ENCODE measurements at places on chromosomes 5 and 9. TPM values are rescaled to one million over a fixed set of nuclear protein-coding genes. Genes with fewer than 3 reads are reported as not detected.

Gene MSMP
- total RNA-seq = not detected

Gene SEC61B
- total RNA-seq = 39.8 TPM

Gene MEIKIN
- total RNA-seq = not detected

Gene HTR4
- total RNA-seq = 0.99 TPM

Gene UBTD2
- 7.6 TPM for total RNA-seq

Gene AJM1
- total RNA-seq = 7.7 TPM

Gene HAVCR2
- total RNA-seq = 3.1 TPM

Gene FGF1
- 59.9 TPM for total RNA-seq

Gene FKTN
- 9.7 TPM for total RNA-seq

Gene TMEM232
- total RNA-seq = 3.6 TPM
